Activated naive CD8-positive, alpha-beta T cell treated with anti-CD3 and anti-CD28 coated beads, Interleukin-2, amount 50 U/mL, for 24 hours (primary cell): ENCODE measurements at places on chromosomes 3 and 15.

DNA sequence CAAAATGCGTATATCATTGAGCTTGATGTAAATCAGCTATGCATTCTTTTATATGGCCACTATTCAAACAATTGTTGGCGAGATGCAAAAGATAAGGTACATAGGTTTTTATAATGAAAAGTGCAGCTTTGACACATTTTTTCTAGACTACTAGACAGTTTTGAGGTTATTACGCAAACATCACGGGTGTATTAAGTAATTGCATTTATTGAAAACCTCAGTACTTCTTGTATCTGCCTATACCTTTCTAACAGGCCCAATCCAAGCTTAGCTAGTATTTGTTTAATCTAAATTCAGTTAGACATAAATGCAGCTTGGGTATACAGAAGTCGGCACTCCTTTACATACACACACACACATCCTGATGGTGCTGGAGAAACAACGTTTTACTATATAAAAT, 2.7 kb downstream of the SPESP1 start:
- no peak for DNase-seq

DNA sequence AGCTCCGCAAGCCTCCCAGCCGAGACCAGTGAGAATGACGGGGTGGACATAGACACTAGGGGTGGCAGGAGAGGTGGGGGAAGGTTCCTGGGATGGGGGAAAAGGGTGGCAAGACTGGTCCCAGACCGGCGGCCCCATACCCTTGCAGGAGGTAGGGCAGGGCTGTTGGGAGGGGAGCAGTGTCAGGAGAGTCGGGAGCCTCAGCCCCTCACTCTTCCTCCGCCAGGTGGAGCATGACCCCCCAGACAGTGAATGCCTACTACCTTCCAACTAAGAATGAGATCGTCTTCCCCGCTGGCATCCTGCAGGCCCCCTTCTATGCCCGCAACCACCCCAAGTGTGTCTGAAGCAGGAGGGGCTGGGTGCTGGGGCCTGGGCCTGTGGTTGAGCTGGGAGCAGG, 8.7 kb upstream of the PSMD2 start:
- DNase-seq, result no peak

DNA sequence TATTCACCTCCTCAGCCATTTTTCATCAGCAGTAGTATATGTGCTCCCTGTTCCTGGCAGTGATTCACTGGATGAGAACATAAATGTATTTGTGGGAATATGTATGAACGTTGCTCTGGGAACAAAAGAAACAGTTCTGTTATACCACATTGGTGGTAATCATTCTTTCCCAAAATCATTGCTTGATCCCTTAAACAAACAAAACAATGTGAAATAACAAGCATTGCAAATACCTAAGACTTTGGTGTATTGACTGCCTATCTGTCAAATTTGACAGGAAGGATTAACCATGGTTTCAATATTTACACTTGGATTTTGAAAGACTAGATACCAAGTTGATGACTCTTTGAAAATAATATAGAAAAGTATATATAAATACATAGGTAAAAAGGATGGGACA, 284.1 kb downstream of the FHIT start:
- DNase-seq, result no peak

DNA sequence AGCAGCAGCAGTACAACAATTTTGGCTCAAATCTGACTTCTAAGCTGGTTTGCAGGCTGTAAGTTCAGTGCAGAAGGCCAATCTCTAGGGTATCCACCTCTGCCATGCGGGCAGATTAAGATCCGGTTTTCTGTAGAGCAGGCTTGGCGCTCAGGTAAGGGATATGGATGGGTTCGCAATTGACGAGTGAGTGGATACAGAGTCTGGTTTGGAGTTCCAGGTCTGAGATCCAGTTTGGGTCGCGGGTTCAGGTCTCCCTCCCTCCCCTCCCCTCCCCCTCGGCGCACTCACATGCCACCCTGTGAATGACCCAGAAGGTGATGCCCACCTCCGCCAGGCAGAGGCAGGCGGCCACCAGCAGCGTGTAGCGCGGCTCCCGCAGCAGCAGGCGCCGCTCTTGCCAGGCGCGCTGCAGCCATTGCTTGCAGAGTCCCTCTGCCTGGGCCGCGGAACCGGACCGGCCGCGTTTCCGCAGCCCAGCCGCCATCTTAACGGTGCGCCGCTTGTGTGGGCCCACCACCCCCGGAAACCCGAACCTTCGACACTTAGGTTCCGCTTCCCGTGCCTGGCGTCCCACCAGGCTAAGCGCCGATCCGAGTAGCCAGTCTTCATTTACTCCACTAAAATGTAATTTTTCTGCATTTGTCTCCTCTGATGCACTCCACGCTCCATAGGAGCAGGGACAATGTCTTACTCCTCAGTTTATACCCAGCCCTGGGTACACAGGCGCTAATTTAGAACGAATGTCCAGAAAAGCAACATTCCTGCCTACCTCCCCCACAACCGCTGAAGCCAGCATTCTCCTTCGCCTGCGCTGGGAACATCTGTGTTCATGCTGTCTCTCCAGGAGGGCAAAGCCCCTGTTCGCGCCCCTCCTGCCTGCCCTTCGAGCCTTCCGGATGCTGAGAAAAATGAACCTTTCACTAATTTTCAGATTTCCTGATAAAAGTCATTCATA, at the start of gene ALG3:
Gene ALG3 (minus strand): TSS at position 509 of the 958 bp plus-strand sequence. CDS start 22 bp downstream, at position 487.
- DNase-seq, result peak; percentile 89

GRCh38 chr15:90232196-90232595, 1.5 kb downstream of the CIB1 start:
- no peak for DNase-seq

DNA sequence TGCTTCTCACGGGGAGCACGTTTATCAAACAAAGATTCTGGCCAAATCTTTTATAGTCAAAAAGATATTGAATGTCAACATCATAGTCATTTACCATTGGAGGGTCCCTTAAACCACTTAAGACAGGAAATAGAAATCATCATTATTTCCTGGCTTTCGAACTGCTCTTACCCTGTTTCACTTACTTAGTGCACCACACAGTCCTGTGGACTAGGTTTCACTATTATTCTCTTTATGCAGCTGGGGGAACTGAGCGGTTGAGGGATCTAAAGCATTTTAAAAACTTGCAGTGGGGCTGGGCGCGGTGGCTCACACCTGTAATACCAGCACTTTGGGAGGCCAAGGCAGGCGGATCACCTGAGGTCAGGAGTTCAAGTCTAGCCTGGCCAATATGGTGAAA, 13.7 kb upstream of the TPRG1 start:
- DNase-seq, result no peak

GRCh38 chr3:152147748-152148147, 121.0 kb upstream of the MBNL1 start:
- DNase-seq, result no peak
